Activated T-cell treated with anti-CD3 and anti-CD28 coated beads, Interleukin-2, amount 50 U/mL, for 48 hours (primary cell): ENCODE measurements at places on chromosomes 6 and 20.

DNA sequence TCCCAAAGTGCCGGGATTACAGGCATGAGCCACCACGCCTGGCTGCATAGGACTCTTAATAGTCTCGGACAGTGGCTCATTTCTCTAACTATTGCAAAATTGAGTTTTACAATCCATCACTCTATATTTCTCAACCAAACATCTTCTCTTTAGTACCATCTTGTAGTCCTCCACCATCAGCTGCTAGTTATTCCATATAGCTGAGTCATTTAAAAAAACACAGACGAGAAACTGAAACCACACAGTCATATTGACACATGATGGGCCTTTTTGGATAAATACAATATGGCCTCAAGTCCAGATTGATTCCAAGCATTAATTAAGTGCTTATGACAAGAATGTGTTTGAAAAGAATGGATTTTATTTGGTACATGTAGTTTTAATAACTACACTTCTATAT, 599.1 kb downstream of the MEI4 start:
- DNase-seq = no peak

GRCh38 chr20:48277266-48277665, 492.0 kb upstream of the SULF2 start:
- no peak for DNase-seq

DNA sequence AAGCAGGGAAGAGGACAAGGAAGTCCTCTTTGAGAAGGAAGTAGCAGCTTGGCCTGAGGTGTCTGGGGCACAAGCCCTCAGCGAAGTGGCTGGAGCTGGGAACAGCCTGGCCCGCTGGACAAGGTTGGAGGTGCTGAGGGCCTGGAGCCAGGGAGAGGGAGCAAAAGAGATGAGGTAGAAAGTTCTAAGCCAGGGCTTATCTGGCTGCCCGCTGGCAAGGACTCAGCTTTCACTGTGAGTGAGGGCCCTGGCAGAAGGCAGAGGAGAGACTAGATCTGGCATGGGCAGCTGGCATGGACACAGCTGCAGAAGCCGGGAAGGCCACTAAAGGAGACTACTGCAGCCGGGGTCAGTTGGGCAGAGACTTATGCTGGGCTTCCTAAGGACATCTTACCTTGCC, 21.8 kb upstream of the PCMTD2 start:
- DNase-seq = no peak

DNA sequence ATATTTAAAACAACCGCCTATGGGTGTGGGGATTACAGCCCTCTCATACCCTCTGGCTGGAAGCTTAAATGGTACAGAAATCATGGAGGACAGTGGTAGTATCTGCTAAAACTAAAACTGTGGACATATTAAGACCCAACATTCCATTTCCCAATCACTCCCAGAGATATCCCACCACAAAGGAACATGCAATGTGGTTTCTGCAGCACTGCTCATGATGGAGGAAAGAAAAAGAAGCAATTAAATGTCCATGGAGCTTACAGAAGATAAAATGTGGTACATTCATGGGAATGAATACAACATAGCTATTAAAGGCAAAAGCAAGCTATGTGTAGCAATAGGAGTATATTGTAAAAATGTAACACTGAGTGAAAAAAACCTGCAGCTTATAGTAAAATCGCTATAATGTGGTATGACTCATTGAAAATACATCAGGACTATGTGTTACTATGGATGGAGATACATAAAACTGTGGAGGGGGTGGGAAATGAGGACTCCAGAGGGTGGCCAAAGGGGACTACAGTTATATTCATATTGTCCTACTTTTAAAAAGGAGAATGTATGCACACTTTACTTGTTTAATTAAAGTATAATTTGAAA, 22.9 kb upstream of the NNAT start:
- no peak for DNase-seq
